ENCODE measurements at places on chromosomes 6 and 20.

DNA sequence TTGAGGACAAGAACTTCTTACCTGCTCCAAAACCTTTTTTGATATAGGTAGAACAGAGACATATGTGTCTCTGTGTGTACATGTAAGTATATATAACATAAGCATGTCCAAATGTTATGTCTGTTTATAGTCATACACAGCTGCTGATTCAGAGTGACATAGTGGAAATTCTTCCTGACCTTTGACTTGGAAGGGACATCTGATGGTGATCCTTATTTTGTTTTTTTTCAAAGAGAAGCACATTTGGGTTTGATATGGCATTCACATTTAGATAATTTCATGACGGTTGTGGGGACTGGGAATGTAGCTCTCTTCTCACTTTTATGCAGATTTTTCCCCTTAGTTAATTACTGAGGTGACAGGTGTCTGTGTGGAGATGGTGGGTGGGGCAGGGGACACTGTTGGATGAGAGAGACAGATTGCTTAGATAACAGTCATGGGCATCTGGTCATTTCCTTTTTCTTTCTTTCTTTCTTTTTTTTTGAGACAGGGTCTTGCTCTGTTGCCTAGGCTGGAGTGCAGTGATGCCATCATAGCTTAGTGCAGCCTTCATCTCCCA lies 39.0 kb downstream of the FARS2 start:
- DNase-seq = no peak

- no peak for DNase-seq
These were observed 323.2 kb downstream of the LRFN2 start for GRCh38 chr6:40263970-40264369.

- no peak for DNase-seq
These were observed 792 bp upstream of the MICA start for GRCh38 chr6:31402324-31403282.

- DNase-seq = no peak
These were observed 5.1 kb downstream of the RREB1 start for GRCh38 chr6:7112741-7113313.

DNA sequence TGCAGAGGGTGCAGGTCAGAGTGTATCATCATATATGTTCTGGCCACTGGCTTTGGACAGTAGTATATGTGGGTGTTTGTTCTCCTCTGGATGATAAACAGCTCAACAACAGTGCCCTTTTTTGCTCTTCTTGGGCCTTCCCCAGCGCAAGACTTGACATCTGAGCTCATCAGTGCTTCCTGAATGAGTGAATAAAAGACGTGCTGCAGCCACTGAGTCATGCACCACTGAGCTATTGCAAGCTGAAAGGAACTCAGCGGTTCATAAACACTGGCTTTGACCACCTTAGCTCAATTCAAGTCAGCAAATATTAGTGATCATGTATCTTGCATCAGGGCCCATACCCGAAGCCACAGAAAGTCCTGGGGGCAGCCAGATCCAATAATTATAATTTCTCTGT lies 105.3 kb upstream of the KCNG1 start:
- DNase-seq = no peak

- DNase-seq = no peak
These were observed 273.0 kb downstream of the PLCB1 start for GRCh38 chr20:8404912-8405635.

DNA sequence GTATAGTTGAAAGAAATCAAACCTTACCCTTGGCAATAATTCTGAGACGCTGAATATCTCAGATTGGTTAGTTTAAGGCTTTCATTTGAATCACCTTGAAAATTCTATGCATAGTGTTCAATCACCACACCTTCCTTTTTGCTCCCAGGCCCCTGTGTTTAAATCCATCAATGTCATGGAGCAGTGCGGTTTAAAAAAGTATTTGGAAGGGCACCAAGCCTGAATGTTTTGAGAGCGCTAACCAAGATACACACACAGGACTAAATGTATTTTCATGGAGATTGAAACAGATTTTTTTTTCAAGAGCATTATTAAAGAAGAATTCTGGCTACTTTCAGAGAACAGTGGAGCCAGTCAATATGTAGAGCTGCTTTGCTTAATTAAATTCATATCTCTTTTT lies 195.7 kb downstream of the CENPW start:
- no peak for DNase-seq

- no peak for DNase-seq
These were observed 149.8 kb downstream of the EYS start for GRCh38 chr6:65557224-65557623.

DNA sequence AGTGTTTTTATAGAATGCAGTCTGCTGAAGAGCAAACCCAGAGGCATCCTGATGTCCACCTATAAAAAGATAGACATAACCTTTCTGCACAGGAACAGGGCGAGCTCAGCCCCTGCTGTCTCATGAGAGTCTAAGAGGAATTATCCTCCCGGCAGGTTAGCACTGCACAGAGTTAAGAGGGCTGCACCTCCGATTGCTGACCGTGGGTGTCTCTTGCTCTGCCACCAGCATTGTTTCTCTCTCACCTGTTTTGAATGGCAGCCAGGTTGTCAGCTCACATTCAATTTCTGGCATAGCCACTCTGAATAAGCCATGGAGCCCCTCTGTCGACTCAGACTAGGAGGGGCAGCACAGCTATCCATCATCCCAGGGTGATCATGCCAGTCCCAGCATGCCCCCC lies 211.2 kb downstream of the PHACTR1 start:
- no peak for DNase-seq

GRCh38 chr6:14436592-14437132 lies 319.1 kb downstream of the CD83 start:
- no peak for DNase-seq

GRCh38 chr6:23498013-23498412 lies 628.0 kb upstream of the NRSN1 start:
- no peak for DNase-seq

- peak; percentile 27 for DNase-seq
These were observed 345.1 kb upstream of the AGPAT4 start for GRCh38 chr6:161618831-161619454.

DNA sequence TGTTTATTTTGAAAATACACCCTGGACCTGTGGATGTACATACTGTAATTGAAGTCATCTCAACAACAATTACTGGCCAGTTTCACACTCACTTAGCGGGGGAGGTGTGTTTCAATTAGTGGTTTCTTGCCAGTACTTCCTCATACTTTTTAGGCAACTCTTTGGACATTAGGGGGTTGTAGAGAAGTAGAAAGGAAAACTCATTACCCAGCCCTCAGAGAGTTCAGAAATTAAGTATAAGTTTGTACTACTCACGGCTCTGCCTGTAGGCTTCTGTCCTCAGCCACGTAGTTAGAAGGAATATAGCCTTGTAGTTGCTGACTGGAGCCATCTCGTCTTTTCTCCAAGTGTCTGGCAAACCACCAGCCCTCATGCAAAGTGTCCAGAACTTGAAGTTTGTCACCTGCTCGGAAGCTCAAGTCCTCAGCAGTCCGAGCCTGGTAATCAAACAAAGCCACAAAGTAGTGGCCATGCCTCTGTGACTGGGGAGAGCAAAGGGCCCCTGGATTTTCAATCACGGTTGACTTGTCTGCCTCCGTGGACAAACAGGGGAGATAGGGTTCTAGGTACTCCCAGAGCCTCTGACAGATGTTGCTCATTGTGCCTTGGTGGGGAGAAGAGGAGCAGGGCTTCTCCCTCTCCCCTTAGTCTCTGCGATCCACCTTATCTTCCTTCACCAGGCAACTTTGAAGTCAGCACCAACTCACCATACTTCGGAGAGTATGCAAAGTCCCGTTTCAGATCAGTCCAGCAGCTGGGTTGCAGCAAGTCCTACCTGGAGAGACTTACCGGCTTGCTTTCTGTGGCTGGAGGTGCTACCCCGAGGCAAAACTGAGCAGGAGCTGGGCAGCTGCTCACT lies 749 bp downstream of the FRK start:
- no peak for DNase-seq

- no peak for DNase-seq
These were observed 111.1 kb downstream of the COL12A1 start for GRCh38 chr6:75094614-75095200.

- DNase-seq = no peak
These were observed 86.0 kb downstream of the TIAM2 start for GRCh38 chr6:155080881-155081845.

DNA sequence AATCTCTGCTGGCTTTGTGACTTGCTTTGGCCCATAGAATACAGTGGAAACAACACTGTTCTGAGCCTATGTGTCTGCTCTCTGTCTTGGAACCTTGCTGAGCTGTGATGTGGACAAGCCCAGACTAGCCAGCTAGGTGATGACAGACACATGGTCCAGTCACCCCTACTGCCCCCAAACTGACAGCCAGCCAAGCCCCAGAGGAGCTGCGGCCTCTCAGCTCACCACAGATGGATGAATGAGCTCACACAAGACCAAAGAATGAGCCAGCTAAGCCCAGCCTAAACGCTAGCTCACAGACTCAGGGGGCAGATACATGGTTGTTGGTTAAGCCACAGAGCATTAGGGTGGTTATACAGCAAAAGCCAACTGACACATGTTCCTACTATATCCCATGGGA lies 4.1 kb downstream of the AARS2 start:
- DNase-seq = no peak
